ENCODE measurements at places on chromosomes 7 and 10.

GRCh38 chr10:110414548-110415309, 83.0 kb upstream of the DUSP5 start:
- peak; percentile 70 for DNase-seq

GRCh38 chr10:47225928-47226645, 73.9 kb upstream of the GDF10 start:
- no peak for DNase-seq

- DNase-seq = no peak
Measured at GRCh38 chr10:78864761-78865537, 203.8 kb upstream of the ZMIZ1 start.

DNA sequence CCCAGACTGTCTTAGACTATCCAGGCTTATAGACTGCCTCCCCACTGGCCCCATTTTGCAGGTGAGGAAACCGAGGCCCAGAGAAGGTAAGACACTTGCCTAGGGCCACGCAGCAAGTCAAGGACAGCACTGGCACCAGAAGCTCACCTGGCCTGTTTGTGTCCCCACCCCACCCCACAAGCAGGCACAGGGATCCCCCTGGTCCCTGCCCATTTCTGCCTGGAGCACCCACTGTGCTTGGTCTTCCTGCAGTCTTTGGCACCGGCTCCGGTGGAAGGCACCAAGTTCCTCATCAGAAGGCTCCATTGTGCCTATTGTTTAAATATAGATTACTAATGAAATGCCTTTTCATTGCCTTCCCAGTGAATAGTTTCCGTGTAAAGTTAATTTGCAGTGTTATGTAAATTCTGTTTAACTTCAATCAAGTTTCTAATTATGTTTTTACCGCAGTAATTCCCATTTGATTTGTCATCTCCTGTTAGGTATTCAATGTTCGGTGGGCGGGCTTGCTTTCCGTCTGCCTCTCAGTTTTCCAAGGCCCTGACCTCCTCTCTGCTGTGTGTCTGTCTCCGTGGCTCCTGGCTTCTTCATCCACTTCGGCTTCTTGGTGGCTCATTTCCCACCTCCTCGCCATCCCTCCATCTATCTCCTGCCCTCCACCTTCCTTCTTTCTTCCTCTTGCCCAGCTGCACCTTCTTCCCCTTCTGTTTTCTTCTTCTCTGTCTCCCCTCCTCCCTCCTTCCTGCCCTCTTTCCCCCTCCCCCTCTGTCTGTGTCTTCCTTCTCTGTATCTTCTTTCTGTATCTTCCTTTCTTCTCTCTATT, 75.8 kb downstream of the ZMIZ1 start:
- no peak for DNase-seq

GRCh38 chr10:90930070-90930837, 9.4 kb upstream of the ANKRD1 start:
- no peak for DNase-seq

- DNase-seq = no peak
Measured at GRCh38 chr10:86707505-86707904, 39.2 kb downstream of the LDB3 start.

- no peak for DNase-seq
Measured at GRCh38 chr10:4243651-4244050, 458.6 kb upstream of the KLF6 start.

GRCh38 chr10:60288256-60288655, 101.4 kb downstream of the ANK3 start:
- DNase-seq = no peak

GRCh38 chr10:1627945-1628344, 109.4 kb downstream of the ADARB2 start:
- no peak for DNase-seq

DNA sequence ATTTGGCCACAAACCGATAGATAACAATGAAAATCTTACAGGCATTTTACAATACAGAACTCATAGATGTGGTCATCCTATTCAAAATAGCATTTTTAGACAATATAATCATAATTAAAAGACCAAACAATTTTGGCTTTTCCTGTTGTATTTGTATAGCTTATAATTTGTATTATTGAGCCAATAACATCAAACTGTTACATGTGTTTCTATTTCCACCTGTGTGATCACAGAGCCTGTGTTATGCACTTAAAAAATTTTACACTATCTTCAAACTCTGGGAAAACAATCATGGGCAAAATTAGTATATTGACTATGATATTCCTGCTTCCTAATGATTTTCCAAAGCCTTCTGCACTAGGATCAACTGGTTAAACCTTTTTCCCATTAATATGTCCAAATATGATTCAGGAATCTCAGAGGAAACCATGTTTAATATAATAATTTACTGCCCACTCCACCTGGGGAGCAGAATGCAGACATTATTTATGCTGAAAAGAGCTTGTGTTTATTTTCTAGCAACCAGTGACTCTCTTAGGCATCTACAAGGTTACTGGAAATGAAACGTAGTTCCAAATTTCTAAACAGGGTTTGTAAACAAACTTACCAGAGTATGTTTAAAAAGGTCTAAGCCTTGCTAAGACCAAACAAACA, 1.7 kb downstream of the RHOBTB1 start:
- DNase-seq = no peak

DNA sequence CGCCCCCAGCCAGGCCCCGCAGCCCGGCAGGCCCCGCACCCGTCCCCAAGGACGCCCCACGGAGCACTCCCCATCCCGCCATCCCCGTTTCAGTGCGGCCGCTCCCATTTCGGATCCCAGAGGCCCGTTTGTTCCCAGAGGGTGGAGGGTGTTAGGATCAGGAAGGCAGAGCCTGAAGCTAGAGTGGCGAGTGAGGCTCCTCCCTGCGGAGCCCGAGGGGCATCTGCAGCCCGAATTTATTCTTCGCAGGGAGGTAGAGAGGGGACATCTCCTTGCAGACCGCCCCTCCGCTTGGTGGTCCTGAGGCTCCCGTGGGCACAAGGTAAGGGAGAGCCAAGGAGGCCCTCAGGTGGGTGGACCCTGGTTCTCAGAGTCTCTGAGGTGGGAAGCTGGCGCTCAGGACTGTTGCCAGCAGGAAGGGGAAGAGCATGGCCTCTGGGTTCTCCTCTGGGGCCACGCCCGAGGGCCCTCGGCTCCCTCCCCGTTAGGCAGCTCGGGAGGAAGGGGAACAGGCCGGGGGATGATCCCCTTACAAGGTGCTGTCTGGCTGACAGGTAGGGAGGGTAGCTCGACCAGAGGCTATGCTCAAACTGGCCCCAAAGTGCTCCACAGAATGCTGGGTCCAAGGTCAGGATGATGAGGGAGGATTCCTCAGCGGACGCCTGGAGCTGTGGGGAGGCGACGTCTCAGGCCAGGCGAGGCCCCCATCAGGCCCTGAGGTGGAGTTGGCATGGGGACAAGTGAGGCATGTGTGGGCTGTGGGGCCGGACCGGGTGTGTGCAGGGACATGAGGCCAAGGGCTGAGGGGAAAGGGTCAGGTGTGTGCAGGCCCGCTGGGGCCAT, 17.4 kb downstream of the POLL start:
- no peak for DNase-seq

- DNase-seq = no peak
Measured at GRCh38 chr7:105222953-105223352, 165.8 kb downstream of the SRPK2 start.

GRCh38 chr10:80750268-80750667, 212.6 kb downstream of the SH2D4B start:
- no peak for DNase-seq

GRCh38 chr10:28980264-28980663, 302.9 kb downstream of the BAMBI start:
- no peak for DNase-seq

DNA sequence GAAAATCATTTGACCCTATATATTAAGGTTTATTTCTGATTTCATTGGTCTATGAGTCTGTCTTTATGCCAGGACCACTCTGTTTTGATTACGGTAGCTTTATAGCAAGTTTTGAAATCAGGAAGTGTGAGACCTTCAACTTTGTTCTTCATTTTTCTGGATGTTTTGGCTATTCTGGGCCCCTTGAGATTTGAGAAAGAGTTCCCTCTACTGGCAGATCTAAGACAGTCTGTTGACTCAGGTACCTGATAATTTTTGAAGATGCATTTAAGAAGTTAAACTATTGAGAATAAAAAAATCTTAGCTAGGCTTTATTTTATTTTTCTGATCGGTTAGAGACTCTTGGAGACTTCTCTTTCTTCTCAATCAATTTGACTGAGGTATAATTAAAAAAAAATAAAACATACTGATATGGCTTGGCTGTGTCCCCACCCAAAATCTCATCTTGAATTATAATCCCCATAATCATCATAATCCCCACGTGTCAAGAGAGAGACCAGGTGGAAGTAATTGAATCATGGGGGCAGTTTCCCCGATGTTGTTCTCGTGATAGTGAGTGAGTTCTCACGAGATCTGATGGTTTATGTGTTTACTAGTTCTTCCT, 209.2 kb downstream of the SNX10 start:
- DNase-seq = no peak

GRCh38 chr7:105102557-105103352, 88.8 kb downstream of the KMT2E start:
- DNase-seq = no peak

DNA sequence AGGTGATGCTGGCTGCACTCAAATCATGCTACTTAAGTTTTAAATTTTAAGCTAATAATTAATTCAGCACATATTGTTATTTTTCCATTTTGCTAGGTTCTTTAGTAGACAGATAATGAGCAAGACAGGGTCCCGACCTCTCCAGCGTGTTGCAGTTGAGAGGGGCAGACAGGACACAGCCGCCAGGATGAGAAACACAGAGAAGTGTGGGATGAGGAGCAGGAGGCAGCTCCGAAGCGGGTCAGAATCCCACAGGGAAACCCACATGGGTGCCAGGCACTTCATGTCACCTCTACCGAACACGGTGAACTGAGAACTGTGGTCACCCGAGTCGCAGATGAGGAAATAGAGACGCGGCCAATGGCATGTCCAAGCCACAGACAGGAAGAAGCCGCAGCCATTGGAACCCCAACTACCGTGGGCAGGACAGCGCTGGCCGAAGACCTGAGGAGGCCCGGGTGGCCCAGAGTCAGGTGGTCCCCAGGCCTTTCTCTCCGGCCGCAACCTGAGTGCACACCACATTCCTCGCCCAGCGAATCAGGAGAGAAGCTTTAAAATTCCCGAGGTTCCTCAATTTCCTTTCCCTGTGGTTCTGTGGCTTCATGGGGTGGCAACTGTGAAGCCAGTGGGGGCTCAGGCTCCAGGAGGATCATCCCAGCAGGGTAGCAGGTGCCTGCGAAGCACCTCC, 213.0 kb downstream of the DNAJB6 start:
- no peak for DNase-seq

DNA sequence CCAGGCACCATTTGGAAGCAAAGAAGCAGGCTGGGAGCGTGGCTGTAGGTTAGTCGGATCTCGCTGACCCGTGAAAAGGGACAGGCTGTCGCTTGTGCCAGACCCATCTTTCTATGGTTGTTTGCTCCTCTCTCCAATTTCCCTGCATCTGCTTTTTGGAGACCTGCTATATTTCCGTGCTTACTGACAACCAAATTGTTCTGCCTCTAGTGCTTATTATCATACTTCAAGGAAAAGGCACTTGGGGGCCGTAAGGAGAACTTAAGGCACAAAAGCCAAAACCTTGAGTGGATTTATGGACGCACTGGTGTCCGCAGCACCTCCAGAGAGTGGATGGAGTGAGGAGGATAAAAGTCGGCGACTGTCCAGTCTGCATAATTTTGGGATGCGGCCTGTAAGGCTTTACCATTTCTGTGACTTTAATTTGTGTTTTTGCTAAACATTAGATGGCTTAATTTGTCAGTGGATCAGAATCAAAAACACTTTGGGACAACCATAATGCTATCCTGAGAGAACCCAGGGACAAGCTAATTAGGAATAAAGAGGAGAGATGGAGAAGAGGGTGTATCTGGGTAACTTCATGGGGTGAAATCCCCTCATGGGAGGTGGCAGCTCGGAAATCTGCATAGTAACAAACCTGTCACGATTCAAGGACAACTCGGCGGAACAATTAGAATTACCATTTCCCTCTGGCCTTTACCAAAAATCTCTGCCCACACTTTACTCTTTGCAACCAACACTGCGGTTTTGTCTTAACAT, 206.7 kb downstream of the HDAC9 start:
- no peak for DNase-seq

- peak; percentile 32 for DNase-seq
Measured at GRCh38 chr10:35127289-35127891, 744 bp downstream of the CREM start.

GRCh38 chr7:85693326-85693725, 506.5 kb upstream of the SEMA3D start:
- DNase-seq = no peak

DNA sequence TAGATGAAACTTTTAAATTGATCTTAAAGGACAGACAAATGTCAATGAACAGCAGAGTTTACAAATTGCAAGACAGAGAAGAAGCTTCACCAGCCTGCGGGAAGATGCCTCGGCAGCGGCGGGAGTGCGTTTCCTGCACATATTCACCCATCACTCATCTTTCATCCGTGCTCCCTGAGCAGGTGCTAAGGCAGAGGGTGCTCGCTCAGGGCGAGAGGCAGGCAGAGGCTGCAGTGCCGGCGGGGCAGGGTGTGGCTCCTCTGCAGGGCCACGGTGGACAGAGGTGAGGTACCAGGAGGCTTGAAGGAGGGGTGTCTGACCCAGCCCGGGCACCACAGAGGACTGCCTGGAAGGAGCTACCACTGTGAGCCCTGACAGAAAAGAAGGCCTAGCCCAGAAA, 155.2 kb upstream of the PPP2R2D start:
- DNase-seq = no peak

GRCh38 chr10:80454513-80455460, 677 bp downstream of the TSPAN14 start:
- no peak for DNase-seq

GRCh38 chr10:50577681-50578350, 45.9 kb downstream of the SGMS1 start:
- DNase-seq = no peak

DNA sequence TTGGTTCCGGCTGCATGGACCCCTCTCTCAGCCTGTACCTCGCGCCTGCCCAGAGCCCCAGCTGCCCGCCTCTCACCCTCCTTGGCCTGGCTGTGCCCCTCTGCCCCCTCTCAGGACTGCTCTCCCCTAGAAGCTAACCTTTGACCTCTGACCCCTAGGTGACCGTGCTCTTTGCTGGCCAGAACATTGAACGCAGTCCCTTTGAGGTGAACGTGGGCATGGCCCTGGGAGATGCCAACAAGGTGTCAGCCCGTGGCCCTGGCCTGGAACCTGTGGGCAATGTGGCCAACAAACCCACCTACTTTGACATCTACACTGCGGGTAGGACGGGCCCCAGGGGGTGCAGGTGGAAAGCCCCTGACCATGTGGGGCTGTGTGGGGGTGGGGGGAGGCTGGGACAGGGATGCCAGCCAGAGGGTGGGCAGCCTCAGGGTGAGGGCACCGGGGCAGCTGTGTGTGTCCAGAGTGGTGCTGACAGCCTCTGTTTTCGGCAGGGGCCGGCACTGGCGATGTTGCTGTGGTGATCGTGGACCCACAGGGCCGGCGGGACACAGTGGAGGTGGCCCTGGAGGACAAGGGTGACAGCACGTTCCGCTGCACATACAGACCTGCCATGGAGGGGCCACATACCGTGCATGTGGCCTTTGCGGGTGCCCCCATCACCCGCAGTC, 8.0 kb downstream of the FLNC start:
- DNase-seq = no peak

DNA sequence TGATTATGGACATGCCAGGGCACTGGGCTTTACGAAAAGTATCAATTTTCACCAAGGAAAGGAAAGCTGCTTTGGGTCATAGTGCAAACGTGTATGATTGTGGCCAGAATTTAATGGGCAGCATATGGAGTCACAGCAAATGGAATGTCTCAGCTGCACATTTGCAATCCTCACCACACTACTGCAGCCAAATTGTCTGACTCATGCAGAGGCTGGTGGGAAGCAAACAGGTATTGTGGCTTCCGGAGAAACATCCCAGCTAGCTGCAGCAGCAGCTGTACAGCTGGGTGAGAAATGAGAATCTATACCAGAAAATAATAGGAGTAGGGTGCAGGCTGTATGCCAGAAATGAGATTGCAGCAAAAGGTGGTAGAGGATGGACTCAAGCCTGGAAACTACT, 374.7 kb upstream of the VWC2 start:
- no peak for DNase-seq

Measured in stimulated activated CD8-positive, alpha-beta memory T cell treated with anti-CD3 and anti-CD28 coated beads, Interleukin-15, amount 100 ng/mL, for 1 hour (primary cell).